ENCODE measurements at places on chromosomes 6 and 20. TPM values are rescaled to one million over a fixed set of nuclear protein-coding genes. Genes with fewer than 3 reads are reported as not detected.

The PARD6B gene
- under 0.01 TPM for total RNA-seq

The ADTRP gene
- 1.6 TPM for total RNA-seq

The GNAS-AS1 gene
- not detected for total RNA-seq

The ACTL10 gene
- total RNA-seq, result 1.6 TPM

The PAQR8 gene
- total RNA-seq, result 5.8 TPM

The FBXO30 gene
- total RNA-seq, result 5.7 TPM

The HLA-DRB1 gene
- total RNA-seq, result 0.39 TPM

The BPI gene
- not detected for total RNA-seq

The NUP153 gene
- 28.8 TPM for total RNA-seq

The MMS22L gene
- total RNA-seq, result 16.2 TPM

The SLC32A1 gene
- not detected for total RNA-seq

The GRIK2 gene
- not detected for total RNA-seq

The SYTL3 gene
- total RNA-seq, result 11.2 TPM

The BHLHE23 gene
- not detected for total RNA-seq

The SMLR1 gene
- total RNA-seq, result not detected

The TRAPPC3L gene
- total RNA-seq, result 0.10 TPM

The NTSR1 gene
- total RNA-seq, result 0.15 TPM

The RWDD2A gene
- total RNA-seq, result 4.2 TPM

The KHDC1 gene
- total RNA-seq, result 0.80 TPM

The PNPLA1 gene
- total RNA-seq, result not detected
